ENCODE measurements at places on chromosomes 3 and 15.

- DNase-seq = peak; percentile 32
These were observed 5.5 kb upstream of the CD200 start for GRCh38 chr3:112327371-112327951.

- no peak for DNase-seq
These were observed 193.8 kb downstream of the FHIT start for GRCh38 chr3:61057464-61057863.

GRCh38 chr3:157844216-157844615 lies 262.0 kb downstream of the SHOX2 start:
- DNase-seq = no peak

DNA sequence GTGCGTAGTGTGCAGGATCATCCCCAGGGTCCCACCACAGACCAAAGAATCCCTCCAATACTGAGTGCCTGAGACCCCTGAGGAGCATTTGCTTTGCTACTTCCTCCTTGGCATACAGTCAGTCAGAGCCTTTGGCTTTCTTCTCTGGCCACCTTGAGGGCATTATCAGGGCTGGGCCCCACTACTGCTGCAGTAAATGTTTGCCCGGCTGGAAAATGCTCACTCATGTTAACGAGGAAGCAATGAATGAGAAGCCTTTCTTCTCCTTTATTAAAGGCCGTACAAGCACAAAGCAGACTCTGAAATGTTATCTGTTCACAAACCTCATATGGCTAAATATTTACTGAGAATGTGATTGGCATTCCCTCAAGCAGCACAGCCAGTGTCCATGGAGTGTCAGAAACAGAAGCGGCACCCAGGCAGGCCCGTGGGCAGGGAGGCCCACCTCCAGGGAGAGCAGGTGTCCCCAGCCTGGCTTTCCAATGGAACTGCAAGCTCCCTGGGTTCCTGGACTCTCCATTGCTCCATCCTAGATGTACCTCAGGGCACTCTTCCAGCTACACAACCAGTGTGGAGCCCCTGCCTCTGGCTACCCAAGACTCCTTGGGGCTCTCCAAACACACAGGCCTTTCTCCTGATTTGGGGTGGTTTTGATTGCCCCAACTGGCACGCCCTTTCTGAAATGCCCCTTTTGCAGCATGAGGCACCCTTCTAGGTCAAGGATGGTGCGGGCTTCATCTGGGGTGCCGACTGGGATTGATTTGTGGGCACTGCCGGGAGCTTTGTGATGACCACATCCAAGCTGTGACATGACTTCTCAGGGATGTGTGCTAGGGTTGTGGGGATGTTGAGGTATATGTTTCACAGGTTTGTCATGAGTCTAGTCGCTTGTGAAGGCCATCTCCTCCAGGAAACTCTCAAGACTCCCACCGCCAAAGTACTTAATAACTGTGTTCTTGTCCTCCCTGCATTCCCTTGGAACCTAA lies 195.6 kb downstream of the FAM43A start:
- no peak for DNase-seq

- no peak for DNase-seq
These were observed 169.4 kb downstream of the TBC1D2B start for GRCh38 chr15:77907824-77908751.

DNA sequence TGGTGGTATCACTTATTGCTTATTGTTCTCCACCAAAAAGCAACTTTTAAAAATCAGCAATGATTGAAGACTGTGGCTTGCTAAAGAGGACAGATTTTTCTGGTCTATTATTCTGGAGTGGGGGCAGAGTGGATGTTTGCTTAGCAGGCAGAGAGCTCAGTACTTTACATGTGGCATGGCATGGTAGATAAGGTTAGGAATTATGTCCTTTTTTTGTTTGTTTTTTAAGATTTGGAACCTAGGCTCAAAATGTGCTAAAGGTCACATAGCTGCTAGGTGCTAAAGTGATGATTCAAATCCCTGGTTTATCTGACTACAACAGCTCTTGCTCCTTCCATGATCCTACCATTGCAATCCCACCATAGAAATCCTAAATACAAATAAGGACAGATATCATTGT lies 331.0 kb upstream of the ADAMTS9 start:
- no peak for DNase-seq

DNA sequence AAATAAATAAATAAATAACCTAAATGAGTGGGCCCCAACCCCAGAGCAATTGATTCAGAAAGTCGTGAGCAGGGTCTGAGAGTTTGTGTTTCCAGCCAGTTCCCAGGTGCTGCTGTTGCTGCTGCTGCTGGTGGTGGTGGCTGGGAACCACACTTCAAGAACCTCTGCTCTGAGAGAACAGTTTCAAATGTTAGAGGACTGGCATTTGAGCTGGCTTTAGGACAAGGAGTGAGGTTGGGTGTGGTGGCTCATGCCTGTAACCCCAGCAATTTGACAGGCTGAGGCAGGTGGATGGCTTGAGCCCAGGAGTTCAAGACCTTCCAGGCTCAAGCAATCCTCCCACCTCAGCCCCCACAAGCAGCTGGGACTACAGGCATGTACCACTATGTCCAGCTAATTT lies 123.1 kb upstream of the UBE2E1 start:
- DNase-seq = no peak
